ENCODE measurements at places on chromosomes 7 and 10. TPM values are rescaled to one million over a fixed set of nuclear protein-coding genes. Genes with fewer than 3 reads are reported as not detected.

Gene DPP6
- total RNA-seq = not detected

- H3K4me1 ChIP-seq = no peaks in the 10 kb centered on the region
- no peak for DNase-seq
- H3K27ac ChIP-seq = no peak overlapping the region
These were observed 78.7 kb downstream of the CYTH3 start for GRCh38 chr7:6193709-6194108.

DNA sequence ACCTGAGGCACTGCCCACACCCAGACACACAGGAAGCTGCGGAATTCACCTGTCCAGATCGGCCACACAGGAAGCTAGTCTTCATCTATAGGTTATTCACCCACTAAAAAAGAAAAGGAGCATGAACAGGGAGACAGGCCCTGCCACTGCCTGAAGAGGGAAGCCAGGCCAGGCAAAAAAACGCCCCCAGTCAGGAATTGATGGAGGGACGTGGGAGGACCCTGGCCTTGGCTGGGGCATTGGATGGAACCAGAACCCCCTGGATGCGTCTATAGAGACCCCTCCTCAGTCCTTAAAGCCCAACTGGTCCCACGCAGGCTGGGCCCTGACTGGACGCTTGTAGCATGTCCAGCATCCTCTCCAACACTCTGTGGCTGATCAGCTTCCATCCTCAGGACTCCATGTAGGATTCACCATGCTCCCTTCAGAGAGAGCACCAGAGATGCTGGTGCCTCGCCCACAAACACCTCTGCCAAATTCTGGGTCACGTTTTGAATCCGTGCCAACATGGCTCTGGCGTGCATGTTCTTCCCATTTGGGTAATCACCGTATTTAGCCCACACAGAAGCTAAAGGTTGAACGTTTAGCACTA lies 259.3 kb upstream of the TCERG1L start:
- H3K27ac ChIP-seq = no peak overlapping the region
- no peak overlapping the region for H3K4me3 ChIP-seq
- DNase-seq = no peak
- H3K4me1 ChIP-seq = no peaks in the 10 kb centered on the region
- peaks cover 5% of the 10 kb centered on the region for H3K27me3 ChIP-seq

DNA sequence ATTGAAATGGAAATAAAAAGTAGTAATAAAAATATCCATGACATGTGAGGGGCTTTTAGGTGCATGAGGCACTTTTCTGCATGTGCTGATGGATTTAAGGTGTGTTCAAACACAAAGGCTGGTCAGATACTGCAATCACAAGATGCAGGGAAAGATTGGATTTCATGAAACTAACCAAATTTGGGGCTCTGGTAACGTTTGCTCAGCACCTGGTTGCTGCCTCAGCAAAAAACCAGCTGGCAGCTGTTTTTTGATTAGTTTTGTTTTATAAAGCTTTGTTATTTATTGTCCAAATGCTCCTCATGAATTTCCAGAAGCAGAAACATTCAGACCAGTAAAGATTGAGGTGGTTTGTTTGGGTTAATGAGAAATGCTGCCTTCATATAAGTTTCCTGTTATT lies 195.7 kb upstream of the NRG3 start:
- no peaks in the 10 kb centered on the region for H3K36me3 ChIP-seq
- no peak overlapping the region for H3K4me3 ChIP-seq
- no peaks in the 10 kb centered on the region for H3K4me1 ChIP-seq
- no peak for DNase-seq
- H3K27ac ChIP-seq = no peak overlapping the region
- no peaks in the 10 kb centered on the region for H3K27me3 ChIP-seq

- no peak overlapping the region for H3K4me3 ChIP-seq
- H3K36me3 ChIP-seq = no peaks in the 10 kb centered on the region
- H3K4me1 ChIP-seq = no peaks in the 10 kb centered on the region
- no peak overlapping the region for H3K27ac ChIP-seq
- H3K27me3 ChIP-seq = peaks cover 8% of the 10 kb centered on the region
These were observed 55.2 kb upstream of the CDK13 start for GRCh38 chr7:39894904-39895303.

Measured in Panc1 (cell line).